ENCODE measurements at places on chromosomes 7 and 10.
A peak's percentile ranks its signal among the peaks of the same experiment; 100 is the strongest.

- DNase-seq: no peak
Observed at GRCh38 chr10:109587366-109587765, 335.9 kb downstream of the XPNPEP1 start.

DNA sequence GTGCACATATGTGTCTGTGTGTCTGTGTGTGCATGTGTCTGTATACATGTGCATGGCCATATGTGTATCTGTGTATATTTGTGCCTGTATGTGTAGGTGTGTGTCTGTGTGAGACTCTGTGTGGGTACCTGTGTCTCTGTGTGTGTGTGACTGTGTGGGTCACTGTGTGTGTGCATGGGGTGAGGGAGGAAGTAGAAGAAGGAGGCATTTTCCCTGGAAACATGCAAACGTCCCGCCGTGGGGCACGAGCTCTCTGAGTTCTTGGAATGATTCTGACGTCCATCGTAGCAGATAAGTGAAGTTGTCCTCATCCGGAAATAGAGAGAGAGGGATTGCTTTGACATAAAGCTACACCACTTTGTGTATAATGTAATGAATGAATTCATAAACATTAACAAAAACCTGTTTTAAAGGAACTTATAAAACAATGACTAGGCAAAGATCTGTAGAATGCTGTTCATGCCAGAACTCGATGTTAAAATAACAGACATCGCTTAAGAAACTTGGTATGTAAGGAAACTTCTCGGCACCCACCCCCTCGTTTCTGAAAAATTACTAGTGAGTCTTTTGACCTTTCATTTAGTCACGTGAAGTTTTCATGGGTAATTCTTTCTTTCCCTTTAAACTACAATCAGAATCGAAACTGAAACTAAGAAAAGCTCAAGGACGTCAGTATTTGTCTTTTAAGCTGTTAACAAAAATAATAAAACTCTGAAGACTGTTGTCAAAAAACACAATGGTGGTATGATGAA, 43.6 kb upstream of the KLF6 start:
- DNase-seq: no peak

DNA sequence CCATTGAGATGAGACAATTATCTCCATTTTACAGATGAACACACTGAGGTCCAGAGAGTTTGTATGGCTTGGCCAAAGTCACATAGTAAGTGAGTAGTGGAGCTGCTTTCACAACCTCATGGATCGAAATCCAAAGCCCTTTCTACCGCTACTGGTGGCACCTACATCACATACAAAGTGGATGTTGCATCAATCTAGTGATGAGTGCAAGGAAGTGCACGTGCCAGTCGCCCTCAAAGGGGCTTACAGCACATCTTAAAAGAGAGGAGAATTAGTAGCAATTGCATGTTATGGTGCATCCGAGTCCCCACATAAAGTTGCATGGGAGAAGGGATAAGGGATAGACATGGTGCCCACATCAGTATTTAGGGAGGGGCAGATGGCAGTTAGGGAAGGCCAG, 31.0 kb upstream of the GPR26 start:
- no peak for DNase-seq

DNA sequence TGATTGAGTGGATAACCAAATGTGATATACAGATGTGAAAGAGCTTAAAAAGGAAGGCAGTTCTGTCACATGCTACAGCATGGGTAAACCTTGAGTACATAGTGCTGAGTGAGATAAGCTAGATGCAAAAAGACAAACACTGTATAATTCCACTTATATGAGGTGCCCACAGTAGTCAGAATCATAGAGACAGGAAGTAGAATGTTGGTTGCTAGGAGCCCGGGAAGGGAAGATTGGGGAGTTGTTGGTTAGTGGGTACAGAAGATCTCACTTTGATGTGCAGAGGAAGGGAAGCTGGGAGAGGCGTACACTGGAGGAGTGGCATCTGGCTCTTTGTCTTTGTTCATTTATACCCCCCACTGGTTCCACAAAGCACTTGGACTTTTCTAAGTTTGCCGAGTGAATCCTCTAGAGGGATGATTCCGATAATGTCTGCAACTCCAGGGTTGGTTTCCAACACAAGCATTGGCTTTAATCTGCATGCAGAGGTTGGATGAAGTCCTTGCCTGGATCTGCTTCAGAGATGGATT, 39.5 kb downstream of the TSPAN14 start:
- no peak for DNase-seq

DNA sequence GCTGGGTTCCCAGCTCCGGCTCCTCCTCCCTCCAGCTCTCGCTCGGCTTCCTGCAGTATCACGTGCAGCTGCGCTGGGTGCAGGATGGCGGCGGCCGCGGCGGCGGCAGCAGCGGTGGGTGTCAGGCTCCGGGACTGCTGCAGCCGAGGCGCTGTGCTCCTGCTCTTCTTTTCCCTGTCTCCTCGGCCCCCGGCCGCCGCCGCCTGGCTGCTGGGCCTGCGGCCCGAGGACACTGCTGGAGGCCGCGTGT, at the start of gene CNNM1:
TSS of gene CNNM1 (plus strand) at position 53 of the 250 bp plus-strand sequence. CDS start at position 85, 32 bp downstream.
- peak; percentile 58 for DNase-seq

- no peak for DNase-seq
Observed at GRCh38 chr7:156479596-156479995, 161.0 kb upstream of the RNF32 start.

DNA sequence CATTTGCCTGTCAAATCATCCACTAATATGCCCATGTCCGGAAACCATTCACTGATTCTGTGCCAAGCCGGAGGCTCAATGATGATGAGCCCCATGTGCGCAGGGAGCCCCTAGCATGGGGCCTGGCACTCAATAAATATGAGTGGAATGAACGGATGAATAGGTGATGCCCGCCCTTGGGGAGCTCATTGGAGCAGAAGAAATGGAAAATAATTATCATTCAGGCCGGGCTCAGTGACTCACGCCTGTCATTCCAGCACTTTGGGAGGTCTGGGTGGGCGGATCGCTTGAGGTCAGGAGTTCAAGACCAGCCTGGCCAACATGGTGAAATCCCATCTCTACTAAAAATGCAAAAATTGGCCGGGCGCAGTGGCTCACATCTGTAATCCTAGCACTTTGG, 11.0 kb downstream of the RHBDD2 start:
- no peak for DNase-seq

DNA sequence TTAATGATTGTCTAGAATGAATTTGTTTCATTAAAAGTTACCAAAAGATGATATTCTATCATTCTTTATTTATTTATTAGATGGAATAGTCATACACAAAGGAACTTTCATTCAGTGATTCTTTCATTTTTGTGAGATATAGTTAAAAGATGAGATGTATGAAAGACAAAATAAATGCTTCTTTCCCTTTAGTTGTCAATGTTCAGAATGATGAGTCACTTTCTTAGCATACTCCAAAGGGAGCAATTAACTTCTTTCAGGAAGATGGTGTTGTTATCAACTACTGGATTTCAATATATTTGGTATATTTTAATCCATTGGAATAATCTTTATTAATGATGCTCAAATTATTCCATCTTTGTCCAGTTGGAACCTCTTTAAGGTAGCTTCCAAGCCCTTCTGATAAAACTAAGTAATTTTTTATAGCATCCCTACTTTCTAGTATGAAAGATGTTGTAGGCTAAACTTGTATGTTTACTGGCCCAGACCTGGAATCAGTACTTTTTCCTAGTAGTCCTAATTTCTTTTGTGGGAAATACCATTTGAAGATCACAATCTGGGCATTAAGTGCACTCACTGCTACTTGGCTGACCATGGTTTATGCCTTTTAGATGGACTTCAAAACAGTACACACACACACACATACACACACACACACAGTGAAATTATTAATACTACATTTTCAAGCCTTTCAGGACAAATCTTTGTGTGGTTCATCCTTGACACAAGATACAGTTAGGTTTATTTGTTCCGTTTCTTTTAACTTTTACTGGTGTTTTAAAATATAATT, 2.5 kb downstream of the GIMAP7 start:
- no peak for DNase-seq

DNA sequence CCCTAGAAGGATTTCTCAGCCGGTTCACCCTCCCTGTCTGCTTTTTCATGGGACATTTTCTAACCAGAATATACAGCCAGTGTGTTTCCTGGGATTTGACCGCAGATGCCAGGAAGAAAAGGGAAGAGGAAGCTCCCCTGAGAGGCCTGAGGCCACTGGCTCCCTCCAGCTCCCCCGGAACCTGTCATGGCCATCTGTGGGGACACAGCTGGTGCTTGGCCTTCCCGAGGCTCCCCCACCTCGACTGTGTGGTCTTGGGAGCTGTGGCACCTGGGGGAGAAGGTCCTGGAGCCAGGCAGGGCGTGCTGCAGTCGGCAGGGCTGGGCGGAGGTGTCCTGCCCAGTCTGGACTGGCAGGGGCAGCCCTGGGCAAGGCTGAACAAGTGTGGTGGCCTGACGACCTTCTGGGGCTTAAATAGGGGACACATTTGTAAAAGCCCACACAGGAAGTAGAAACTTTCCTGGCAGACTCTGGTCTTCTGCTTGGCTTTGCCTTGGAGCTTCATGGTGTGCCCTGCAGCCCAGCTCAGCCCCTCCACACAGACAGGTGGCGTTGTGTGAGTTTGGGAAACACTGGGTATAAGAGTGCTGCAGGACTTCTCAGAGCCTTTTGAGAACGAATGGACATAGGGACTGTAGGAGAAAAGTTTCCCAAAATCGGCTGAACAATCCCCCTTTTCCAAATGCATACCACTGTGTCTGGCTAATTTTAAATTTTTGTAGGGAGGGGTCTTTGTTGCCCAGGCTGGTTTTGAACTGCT, 6.8 kb downstream of the BRI3 start:
- no peak for DNase-seq

- DNase-seq: no peak
Observed at GRCh38 chr10:10078446-10078845, 939.2 kb upstream of the CELF2 start.

GRCh38 chr10:106255111-106255678, 909.3 kb downstream of the SORCS1 start:
- no peak for DNase-seq

- no peak for DNase-seq
Observed at GRCh38 chr10:30853066-30853465, 178.6 kb downstream of the ZNF438 start.

GRCh38 chr7:50367100-50367499, 62.6 kb downstream of the IKZF1 start:
- DNase-seq: no peak
